ENCODE measurements at places on chromosomes 11 and 22.

DNA sequence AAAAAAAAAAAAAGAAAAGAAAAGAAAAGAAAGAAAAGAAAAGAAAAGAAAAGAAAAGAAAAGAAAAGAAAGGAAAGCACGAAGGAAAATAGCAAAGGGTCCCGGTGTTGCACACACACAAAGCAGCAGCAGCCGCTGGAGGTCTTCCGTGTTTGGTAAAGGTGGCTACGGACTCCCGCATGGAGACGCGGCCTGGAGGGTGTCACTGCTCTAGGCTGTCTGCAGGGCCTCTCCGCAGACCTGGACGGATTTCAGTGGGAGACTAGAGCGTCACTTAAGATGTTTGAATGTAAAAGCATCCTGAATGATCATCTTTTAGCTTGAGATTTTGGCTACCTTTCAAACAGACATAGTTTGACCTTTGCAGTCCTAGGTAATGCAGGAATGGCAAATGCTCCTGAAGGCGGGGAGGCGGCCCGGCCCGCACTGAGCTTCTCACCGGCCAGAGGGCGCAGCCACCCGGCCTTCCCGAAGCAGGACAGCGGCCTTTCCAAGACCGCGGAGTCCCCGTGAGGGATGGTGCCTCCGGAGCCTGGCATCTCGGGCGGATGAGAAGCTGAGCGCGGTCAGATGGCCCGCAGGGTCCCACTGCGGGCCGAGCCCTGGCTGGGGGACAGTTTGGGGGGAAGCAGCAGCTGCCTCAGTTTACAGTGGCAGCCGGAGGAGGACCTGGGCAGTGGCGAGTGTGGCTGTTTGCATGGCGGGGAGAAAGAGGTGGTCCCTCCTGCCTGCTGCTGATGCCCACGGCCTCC, 18.5 kb downstream of the KRTAP5-5 start:
- no peak for DNase-seq

DNA sequence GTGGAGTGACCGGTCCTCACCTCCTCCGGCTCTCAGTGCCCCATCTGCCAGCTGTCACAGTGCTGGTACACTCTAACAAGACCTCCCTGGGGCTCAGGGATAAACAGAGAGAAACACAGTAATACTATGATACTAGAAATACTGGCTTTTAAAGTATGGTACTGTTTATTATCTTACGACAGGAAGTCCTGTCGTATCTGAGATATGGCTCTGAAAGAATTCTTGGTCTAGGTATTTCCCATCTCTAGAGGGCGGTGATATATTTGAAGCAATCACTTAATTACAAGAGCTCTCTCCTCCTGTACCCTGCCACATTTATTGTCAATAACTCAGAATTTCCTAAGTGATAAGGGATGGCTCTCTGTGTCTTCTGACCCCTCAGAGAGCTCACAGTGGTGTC, 119.1 kb downstream of the RRM1 start:
- DNase-seq, result no peak

DNA sequence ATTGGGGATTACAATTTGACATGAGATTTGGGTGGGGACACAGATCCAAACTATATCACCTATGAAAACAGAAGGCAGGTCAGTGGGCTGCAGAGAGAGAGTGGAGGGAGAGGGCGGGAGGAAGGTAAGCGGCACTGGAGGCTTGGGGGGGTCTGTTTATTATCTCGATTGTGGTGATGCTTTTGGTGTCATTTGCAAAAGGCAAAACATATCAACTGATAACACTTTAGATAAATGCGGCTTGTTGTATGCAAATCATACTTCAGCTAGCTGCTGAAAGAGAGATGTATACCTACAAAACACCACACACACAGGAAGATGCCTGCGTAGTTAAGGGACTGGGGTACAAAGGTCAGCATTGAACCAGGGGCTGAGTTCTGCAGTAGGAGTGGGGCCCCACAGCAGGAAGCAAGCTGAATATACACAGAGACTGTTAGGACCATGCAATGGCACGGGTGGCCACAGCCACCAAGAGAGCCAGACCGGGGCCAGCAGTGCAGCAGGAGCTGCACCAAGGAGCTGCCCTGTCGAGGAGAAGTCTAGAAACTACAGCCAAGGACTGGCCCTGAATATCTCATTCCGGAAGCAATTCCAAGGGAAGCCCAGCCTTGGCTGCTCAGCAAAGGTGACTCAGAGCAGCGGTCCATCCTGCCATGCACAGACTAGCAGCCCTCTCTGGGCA, 23.8 kb upstream of the TOLLIP start:
- no peak for DNase-seq

DNA sequence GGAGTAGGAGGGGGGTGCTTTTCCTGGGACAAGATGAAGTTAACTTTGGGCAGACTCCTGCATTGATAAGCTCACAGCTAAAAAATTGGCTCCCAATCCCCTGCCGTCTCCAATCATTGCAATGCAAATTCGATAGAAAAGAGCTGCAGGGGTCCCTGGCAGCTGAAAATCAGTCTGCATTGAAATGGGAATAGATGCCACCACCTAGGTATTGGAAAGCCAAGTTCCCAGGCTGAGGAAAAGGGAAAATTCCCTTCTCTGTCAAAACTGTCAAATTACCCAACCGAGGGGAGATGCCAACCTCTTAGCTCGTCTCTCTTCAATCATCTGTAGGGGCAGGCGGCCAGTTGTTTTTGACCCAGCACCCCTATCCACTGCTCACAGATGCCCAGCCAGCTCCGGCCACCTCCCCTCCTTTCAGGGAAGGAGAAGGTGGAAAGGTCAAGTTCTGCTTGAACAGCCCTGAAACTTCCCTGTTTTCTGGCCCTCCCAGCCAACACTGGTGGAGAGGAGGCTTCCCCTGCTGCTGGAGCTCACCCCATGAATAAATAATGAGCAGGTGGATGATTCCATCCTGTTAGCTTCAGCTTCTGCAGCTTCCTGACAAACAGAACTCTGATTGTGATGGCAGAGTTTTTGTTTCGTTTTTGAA, 916.3 kb downstream of the TBC1D22A start:
- no peak for DNase-seq

- no peak for DNase-seq
Observed at GRCh38 chr22:35459423-35459894, 59.5 kb downstream of the MCM5 start.

GRCh38 chr11:65842144-65842543, 8.4 kb downstream of the SNX32 start:
- no peak for DNase-seq

DNA sequence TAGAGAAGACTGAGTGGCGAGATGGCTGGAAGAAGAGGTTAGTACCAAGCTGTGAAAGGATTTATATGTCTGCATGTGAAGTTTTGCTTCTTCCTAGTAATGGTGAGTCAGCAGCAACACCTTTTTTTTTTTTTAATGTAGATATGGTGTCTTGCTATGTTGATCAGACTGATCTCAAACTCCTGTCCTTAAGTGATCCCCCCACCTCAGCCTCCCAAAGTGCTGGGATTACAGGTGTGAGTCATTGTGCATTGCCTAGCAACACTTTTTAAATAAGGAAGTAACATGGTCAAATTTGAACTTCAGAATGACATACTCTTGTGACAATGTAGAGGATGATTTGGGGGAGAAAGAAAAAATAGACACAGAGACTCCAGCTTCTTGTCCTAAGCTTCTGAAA, 6.5 kb upstream of the CSTPP1 start:
- DNase-seq, result no peak

- DNase-seq, result no peak
Observed at GRCh38 chr11:72343006-72343756, 91.2 kb downstream of the CLPB start.

DNA sequence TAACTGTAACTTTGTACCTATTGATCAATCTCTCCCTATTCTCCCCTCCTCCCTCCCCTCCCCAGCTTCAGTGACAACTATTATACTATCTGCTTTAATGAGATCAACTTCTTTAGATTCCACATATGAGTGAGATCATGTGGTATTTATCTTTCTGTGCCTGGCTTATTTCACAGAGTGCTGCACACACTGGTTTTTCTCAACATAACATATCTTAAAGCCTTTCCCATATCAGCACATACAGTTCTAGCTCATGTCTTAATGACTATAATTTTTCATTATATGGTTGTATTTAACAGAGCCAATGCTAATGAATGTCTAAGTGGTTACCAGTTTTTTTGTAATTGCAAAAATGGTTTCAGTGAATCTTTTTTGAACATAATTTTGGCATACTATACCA, 340.3 kb upstream of the DDI1 start:
- DNase-seq, result no peak

DNA sequence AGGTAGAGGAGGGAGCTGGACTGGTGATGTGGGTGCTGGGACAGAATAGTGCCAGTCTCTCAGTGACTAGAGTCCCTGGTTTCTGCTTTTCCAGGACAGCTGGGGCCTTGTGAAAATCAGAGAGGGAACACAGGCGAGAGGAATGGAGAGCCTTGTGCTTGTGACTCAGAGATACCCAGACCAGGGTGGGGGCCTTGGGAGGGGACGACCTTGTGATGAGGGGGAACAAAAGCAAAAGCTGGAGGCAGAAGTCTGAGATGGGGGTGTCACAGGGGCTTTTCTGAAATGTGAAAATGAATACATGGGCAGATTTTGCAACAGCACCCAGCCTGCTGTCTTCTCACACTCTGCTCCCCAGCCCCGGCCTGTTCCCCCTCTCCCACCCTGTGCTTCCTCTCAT, 3.4 kb upstream of the NR1H3 start:
- no peak for DNase-seq

DNA sequence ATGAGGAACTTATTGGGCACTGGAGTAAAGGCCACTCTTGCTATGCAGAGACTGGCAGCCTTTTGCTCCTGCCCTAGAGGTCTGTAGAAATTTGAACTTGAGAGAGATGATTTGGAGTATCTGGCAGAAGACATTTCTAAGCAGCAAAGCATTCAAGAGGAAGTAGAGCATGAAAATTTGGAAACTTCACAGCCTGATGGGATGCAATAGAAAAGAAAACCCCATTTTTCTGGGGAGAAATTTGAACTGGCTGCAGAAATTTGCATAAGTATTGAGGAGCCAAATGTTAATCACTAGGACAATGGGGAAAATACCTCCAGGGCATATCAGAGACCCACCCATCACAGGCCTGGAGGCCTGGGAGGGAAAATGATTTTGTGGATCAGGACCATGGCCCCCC, 29.9 kb upstream of the CD44 start:
- no peak for DNase-seq

DNA sequence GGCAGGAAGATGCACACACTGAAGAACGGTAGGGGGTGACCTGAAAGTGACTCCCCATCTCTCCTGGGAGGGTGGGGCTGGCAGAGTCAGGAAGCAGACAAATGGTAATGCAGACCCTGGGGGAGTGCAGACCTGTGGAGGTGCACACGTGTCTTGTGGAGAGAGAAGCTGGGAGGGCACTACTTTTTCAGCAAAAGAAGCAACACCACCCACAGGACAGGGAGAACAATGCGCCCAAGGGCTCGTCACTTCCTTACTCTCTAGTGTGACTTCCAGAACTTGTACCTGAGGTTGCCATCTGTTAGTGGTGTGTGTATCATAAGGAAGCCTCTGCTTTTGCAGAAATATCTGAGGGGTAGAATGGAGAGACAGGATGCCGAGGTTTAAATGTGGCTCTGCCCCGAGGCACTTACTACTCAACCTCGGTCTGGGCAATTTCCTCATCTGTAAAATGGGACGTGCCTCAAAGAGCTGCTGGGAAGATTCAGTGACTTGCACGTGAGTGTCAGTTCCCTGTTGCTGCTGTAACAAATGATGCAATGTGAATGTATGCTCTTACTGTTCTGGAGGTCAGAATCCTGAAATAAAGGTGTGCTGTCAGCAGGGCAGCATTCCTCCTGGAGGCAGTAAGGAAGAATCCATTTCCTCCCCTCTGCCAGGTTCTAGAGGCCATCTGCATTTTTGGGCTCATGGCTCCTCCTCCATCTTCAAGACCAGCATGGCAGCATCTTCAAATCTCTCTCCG, 323.4 kb downstream of the SHANK2 start:
- no peak for DNase-seq

GRCh38 chr11:11230802-11231562, 122.1 kb downstream of the CSNK2A3 start:
- DNase-seq, result no peak

- DNase-seq, result peak; percentile 43
Observed at GRCh38 chr11:70537576-70538571, 139.5 kb downstream of the CTTN start.

GRCh38 chr11:16945671-16946469, 68.3 kb downstream of the PLEKHA7 start:
- peak; percentile 44 for DNase-seq
